ENCODE measurements at places on chromosomes 4 and X.

DNA sequence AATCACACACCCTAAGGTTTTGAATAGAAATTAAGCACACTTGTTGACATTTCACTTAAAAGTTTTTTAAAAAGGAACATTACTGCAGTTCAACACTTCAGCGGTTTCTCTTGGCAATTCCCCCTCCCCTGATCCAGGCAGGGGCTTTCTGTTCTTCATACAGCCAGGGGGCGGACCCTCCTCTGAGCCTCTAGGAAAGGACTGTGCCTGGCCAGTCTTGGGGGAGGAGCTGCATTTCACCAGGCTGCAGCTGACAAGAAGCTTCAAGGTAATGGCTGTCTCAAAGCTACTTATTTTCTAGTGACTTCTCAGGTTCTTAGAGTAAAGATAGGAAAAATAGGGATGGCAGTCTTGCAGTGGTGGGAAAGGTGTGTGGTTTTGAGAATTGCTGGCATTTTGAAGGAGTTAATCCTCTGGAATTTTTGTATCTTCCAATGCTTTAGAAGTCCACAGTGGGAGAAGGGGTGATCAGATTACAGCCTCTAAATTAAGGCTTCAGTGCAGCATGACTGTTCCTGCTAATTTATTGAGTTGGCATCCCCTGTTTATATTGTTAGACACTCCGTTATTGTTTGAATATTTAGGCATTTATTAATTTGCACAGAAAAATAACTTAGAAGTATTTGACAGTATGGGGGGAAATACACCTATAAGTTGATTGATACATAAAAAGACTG is 33.5 kb downstream of the PWWP3B start:
- DNase-seq = no peak

GRCh38 chrX:135480076-135480475 is 40.4 kb upstream of the INTS6L start:
- no peak for DNase-seq

GRCh38 chr4:108488865-108489264 is 131.5 kb upstream of the RPL34 start:
- DNase-seq = no peak

DNA sequence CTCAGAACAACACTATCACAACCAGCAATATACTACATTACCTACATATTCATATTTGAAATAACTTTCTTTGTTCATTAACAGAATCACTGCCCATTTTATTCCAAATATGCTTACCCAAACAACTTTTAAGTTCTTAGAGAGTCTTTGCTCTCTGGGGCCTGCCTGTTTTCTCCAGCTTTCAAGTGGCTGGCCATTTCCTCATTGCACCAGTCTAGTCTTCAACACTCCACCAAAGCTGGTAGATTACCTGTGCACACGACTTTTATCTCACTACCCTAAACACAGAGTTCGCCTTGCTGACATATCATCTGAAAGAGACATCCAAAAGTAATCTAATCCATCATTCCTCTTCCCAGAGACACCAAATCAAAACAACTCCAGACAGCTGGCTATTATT is 66.2 kb downstream of the PRDM5 start:
- DNase-seq = no peak

- DNase-seq = no peak
Observed at GRCh38 chr4:88411491-88412096, 32.9 kb downstream of the HERC6 start.
